ENCODE measurements at places on chromosomes 5 and 9. TPM values are rescaled to one million over a fixed set of nuclear protein-coding genes. Genes with fewer than 3 reads are reported as not detected.

KLHL3 gene
- total RNA-seq, result 11.0 TPM

NR2F1 gene
- 20.4 TPM for total RNA-seq

IFNK gene
- not detected for total RNA-seq

PDE6A gene
- total RNA-seq, result not detected

SLC6A3 gene
- total RNA-seq, result not detected

LHX3 gene
- total RNA-seq, result not detected

ST8SIA4 gene
- 2.9 TPM for total RNA-seq

AQP7 gene
- total RNA-seq, result 17.4 TPM

NUTM2G gene
- not detected for total RNA-seq

PCDHGA2 gene
- total RNA-seq, result 1.3 TPM

WWC1 gene
- total RNA-seq, result 47.4 TPM
